ENCODE measurements at places on chromosomes 12 and 14.

DNA sequence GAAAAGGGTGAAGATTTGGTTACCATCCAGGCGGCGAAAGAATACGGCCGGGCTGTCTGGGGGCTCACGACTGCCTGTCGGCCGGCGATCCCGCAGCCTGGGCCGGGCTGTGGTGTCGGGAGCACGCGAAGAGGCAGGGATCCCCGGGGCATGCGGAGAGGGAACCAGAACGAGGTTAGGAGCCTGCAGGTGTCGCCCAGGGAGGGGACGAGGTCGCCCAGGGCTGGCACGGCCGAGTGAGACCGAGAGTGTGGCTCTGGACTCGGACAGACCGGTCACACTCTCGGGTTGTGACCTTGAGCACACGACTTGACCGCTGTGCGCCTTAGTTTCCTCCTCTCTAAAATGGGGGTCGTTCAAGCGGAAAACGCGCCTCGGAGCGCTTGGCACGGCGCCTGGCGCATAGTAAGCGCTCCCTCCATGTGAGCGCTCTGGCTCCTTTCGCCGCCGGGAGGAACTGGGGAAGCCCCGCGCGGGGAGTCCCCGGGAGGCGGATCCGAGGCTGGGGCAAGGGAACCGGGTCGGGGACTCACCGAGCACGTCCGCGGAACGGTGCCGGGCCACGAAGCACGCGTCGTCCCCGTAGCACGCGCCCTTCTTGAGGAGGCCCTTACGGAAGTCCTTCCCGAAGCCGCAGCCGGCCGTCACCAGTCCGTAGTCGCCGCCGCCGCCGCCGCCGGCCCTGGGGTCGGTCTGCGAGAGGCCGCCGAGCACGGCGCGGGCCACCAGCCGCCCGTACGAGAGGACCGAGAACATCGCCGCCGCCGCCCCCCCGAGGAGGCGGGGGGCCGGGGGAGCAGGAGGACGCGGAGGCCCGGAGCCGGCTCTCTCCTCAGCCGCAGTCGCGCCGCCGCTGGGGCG is 612 bp downstream of the PPTC7 start:
- DNase-seq: peak; percentile 70

- no peak for DNase-seq
Observed at GRCh38 chr12:108181095-108181454, 52.0 kb downstream of the WSCD2 start.

DNA sequence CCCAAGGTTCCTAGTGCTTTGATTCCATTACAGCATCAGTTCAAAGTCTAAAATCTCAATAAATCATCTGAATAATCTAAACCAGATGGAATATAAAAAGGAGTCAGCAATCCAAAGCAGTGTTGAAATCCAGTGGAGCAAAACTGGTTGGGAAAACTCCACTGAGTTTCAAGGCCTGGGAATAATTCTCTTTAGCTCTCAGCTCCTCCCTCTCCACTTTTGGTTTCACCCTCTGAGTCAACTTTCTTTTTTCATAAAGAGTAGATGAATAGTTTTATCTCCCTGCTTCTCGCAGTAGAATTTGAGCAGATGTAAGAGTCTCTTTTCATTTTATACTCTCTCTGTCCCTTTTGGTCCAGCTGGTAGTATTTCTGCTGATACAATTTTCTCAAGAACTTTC is 338.6 kb downstream of the APAF1 start:
- DNase-seq: no peak

DNA sequence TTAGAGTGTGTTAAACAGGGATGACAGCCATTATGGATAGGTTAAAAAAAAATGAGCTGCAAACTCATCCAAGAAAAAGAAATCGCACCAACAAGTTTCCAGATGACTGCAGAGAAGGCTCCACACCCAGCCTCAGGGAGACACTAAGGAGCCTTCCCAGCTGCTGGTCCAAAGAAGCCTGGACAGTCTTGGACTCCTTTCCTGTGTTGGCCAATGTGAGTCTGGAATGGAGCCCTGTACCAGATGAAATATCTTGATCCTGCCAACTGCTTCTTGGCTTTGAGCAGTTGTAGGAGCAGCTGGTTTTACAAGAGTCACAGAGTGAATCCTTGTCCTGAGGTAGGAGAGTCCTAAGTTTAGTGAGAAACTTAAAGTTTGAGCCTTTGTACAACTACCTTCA is 44.5 kb downstream of the SLC38A1 start:
- no peak for DNase-seq

GRCh38 chr14:95356245-95356869 is 36.6 kb upstream of the CLMN start:
- DNase-seq: no peak

Data from stimulated activated CD4-positive, alpha-beta T cell treated with anti-CD3 and anti-CD28 coated beads, TNF-alpha, amount 100 ng/mL, for 4 hours (primary cell).